Left kidney (tissue), 8 donors: ENCODE measurements at places on chromosomes 11 and 22. TPM values are rescaled to one million over a fixed set of nuclear protein-coding genes. Genes with fewer than 3 reads are reported as not detected.

The TRIOBP gene
- 62.9 TPM for polyA plus RNA-seq

The C2CD2L gene
- 11.1 TPM for polyA plus RNA-seq

- no peak for DNase-seq
These were observed 14.4 kb downstream of the EMID1 start for GRCh38 chr22:29219881-29220670.

- no peak for DNase-seq
These were observed 50.7 kb upstream of the LIN7C start for GRCh38 chr11:27557226-27557625.

GRCh38 chr11:41102471-41102870, 357.0 kb downstream of the LRRC4C start:
- DNase-seq = no peak
